ENCODE measurements at places on chromosomes 12 and 14.

GRCh38 chr14:93067088-93067487 lies 48.6 kb downstream of the ITPK1 start:
- no peak for DNase-seq

DNA sequence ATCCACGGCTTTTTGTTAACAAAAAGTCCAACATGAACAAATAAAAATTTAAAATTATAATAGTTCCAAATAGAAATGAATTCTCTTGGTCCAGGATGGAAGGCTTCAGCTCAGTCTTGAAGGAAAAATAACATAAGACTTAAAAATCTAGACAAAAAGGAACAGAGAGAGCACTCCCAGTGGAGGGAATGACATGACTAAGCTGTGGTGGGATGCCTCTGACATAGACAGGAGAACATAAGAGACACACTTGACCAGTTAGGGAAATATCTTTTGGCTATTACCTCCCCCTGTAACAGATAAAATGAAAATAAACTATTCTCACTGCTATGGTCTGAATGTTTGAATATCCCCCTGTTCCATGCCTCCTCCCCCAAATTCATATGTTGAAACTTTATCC lies 106.8 kb downstream of the BBS10 start:
- no peak for DNase-seq

DNA sequence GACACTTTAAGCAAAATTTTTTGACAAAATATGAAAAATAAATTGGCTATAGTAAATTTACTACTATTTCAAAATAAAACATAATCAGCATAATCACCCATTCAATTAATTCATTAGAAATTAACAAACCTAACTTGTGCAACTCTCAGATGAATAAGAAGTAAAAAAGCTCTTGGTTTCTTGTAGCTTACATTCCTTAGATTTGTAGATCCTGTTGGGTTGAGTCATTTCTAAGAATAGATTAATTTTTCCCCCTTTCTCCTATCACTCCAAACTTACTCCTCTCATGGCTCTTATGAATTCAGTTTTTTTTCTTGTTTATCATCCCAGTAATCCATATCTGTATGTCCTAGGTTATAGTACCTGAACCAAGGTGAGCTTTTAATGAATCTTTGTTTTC lies 230.9 kb upstream of the LRIG3 start:
- no peak for DNase-seq

DNA sequence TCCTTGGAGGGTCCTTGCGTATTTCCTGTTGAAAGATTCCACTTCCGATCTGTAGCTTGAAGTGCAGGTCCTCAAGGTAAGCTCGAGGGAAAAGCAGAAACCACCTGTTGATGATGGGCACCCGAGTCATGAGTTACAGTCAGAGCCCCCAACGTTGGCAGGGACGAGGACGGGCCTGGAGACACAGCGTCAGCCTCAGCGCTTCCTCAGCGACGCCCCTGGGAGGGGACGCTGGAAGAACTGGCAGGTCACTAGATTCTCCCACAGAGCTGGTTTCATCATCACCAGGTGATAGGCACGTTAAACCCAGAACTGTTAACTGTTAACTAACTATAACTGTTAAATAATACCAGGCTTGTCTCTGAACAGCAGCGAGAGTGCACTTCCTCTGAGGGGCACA lies 101.8 kb downstream of the TNFAIP2 start:
- DNase-seq: no peak

DNA sequence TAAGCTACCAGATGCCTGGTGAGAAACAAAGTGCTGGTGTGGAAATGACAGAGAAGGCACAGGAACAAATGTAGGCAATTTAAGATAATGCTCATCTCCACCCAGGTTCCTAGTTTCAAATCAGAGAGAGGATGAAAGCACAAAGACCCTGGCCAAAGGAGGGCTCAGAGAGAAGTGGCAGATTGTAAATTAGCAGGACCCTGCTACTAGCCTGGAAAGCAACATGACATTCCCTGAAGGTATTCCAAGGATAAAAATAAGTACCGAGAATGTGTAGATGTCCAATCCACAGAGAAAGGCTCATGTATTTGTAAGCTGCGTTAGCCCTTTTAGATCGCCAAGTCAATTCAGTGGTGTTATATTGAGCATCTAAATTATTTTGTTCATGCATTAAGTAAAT lies 324.0 kb downstream of the TMEM117 start:
- DNase-seq: no peak

DNA sequence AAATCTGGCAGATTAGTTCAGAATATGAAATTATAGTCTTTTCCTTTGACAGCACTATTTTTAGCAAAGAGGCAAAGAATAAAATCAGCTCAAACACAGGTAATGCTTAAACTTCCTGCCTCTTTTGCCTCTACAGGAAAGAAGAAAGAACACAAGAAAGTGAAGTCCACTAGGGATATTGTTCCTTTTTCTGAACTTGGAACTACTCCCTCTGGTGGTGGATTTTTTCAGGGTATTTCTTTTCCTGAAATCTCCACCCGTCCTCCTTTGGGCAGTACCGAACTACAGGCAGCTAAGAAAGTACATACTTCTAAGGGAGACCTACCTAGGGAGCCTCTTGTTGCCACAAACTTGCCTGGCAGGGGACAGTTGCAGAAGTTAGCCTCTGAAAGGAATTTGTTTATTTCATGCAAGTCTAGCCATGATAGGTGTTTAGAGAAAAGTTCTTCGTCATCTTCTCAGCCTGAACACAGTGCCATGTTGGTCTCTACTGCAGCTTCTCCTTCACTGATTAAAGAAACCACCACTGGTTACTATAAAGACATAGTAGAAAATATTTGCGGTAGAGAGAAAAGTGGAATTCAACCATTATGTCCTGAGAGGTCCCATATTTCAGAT lies 17.4 kb downstream of the TMPO start:
- DNase-seq: no peak

GRCh38 chr12:47852096-47852571 lies 32.4 kb upstream of the HDAC7 start:
- DNase-seq: no peak

DNA sequence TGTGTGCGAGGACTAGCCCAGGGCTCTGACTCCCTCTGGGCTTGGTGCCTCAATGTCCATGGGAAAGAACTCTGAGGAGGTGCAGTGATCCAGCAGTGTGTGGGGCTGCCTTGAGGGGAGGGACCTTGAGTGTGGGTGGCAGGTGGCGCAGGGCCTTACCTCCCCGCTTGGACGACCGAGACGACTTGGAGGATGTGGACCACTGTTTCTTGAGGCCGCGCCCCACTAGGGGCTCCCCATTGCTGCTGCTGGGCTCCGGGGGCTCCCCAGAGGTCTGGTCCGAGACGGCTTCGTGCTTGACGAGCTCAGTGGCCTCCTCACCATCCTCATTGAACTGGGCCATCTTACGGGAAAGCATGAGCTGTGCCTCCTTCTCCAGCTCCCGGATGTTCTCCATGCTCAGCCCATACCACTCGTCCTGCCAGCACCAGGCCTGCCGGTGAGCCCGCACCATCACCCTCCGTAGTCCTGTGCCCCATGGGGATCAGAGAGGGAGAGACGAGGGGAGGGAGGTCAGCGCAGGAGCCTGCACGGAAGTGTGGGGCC lies 24.7 kb downstream of the ARL6IP4 start:
- no peak for DNase-seq

GRCh38 chr14:60311417-60311816 lies 62.4 kb downstream of the PPM1A start:
- DNase-seq: no peak

GRCh38 chr12:52946797-52947547 lies 1.9 kb upstream of the KRT18 start:
- DNase-seq: no peak

DNA sequence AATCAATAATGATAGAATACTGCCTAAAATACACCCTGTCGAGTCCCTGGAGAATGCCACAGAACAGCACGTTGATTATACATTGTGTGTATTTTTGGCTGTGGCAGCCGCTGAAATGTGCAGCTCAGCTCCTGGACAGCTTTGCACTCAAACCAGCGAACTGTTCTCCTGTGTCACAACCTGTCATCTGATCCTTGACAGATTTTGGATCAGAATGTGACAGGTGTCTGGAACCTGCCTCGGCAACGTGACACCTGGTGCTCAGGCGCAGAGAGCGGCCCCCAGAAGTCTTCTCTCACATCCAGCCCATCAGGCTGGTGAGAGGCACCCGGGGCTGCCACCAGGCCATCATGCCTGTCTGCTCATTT lies 19.3 kb downstream of the MVK start:
- DNase-seq: no peak

DNA sequence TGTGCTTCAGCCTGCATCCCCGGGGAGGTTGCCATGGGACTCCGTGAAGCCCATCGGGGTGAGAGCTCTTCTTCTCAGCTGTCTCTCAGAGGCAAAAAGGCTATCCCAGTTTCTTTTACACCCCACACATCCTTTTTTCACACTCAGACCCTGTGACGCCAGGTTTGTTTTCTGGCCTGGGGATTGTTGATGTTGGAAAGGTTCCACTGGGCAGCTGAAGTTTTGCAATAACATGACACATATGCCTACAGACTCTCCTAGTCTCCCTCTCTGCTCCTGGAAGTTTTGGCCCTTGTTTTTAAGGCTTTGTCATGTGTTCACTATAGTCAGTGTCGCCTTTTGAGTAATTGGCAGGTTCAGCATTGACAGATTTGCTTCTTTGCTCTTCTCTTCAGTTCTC lies 118.6 kb downstream of the SMOC1 start:
- DNase-seq: no peak

- no peak for DNase-seq
Observed at GRCh38 chr12:45658020-45658419, 71.5 kb upstream of the ARID2 start.

GRCh38 chr14:103158688-103159087 lies 35.4 kb downstream of the TNFAIP2 start:
- DNase-seq: no peak

- no peak for DNase-seq
Observed at GRCh38 chr14:61468063-61468825, 146.9 kb downstream of the PRKCH start.

GRCh38 chr12:67026487-67027246 lies 242.5 kb upstream of the CAND1 start:
- no peak for DNase-seq

DNA sequence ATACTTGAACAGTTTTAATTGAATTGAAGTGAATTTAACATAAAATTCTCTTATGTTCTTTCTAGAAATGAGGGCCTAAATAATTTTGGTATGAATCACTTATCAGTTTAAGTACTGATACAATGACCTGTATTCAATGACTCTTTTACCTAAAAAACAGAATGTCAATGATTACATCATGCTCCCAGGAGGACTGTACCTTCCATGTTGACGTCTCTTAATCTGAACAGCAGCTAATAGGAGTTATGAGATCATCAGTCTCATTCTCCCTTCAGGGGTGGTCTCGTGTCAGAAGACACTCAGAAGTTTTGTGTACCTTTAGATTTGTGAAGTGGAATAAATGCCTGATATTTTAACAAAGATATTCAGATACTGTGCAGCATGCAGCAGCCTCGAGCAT lies 206.3 kb downstream of the CNTN1 start:
- no peak for DNase-seq

GRCh38 chr12:64951944-64952343 lies 127.5 kb downstream of the TBC1D30 start:
- DNase-seq: no peak

DNA sequence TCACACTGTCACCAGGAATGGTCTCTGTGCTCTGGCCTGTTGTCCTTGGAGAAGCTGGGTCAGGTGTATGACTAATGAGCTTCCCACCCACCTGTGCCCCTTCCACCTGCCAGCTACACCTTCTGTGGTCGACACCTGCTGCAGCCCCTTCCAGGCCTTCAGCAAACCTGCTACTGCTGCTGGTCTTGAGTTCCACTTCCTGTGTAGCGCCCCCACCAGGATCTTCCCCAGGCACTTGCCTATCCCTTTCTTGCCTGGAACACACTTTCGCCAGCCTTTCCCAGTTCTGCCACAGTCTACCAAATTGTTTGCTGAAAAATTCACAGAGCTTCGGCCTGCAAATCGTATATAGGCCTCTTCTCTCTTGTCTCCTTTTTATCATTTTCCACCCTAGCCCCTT lies 75.3 kb downstream of the CRACR2A start:
- DNase-seq: no peak

DNA sequence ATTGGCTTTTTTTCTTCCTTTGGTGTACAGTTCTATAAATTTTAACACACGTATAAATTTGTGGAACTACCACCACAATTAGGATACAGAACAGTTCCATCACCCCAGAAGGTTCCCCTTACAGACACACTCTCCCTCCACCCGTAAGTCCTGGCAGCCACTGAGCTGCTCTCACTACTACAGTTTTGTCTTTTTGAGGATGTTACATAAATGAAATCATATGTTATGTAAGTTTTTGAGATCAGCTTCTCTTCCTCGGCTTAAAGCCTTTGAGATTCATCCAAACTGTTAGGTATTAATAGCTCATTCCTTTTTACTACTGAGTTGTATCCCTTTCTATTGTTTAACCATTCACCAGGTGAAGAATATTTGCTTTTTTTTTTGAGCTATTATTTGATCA lies 74.3 kb upstream of the SLC24A4 start:
- no peak for DNase-seq

DNA sequence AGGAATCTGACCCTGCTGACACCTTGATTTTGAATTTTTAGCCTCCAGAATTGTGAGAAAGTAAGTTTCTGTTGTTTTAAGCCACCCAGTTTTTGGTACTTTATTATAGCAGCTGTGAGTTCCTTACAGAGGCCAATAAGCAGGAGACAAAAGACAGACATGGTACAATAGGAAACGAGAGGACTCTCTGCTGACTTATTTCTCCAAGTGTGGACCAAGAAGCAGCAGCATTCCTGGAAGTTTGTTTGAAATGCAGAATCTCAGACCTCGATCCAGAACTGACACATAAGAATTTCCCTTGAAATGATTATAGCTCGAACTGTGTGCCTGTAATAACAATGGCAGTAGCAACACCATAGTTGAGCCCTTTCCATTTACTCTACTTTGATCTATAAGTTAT lies 31.9 kb upstream of the LUM start:
- no peak for DNase-seq

DNA sequence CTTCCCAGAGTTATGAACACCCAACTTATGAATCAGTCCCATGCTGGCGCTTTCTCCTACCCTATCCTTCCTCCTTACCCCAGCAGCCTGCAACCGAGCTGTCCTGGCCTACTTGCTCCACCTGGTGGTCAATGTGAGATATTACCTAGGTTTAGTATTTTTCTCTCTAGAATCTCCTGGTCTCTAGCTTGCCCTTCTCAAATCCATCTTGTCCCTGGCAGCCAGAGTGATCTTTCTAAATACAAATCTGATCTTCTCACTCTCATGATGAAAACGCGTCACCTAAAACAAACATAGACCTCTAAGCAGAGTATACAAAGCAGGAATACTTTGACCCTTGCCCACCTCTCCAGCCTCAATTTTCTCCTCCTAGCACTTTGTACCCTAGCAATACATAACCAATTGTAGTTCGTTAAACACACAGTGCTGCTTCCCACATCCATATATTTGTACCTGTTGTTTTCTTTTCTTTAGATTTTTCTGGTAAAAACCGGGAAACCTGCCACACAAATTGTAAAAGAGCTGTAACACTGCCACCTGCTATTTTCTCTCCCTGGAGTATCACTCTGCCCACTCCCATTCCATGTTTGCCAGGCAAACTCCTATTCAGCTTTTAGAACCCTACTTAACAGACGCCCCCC lies 20.0 kb upstream of the TCP11L2 start:
- peak; percentile 65 for DNase-seq
